ENCODE measurements at places on chromosomes 13 and 19. TPM values are rescaled to one million over a fixed set of nuclear protein-coding genes. Genes with fewer than 3 reads are reported as not detected.

The HTR2A gene
- under 0.01 TPM for total RNA-seq

GRCh38 chr13:83878691-83879430 is 3.4 kb downstream of the SLITRK1 start:
- no peak for DNase-seq

GRCh38 chr13:111380431-111380830 is 60.0 kb downstream of the TEX29 start:
- DNase-seq = no peak

- DNase-seq = peak; percentile 25
These were observed 31.6 kb upstream of the METTL21C start for GRCh38 chr13:102726430-102726829.

The GGACT gene
- total RNA-seq = 2.2 TPM

The LRRC63 gene
- 0.20 TPM for total RNA-seq

DNA sequence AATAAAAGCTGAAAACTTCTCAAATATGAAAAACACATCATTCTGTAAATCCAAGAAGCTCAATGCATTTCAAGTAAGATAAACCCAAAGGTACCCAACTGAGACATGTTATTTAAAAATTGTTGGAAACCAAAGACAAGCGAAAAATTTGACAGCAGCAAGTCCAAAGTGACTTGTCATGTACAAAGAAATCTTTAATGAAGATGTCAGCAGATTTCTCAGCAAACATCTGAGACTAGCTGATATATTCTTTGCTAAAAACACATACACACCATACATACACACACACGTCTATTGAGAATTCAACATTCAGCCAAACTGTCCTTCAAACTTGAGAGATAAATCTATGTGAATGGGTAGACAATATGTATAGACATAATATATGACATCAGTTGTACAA is 5.7 kb upstream of the ZNF222 start:
- DNase-seq = no peak

DNA sequence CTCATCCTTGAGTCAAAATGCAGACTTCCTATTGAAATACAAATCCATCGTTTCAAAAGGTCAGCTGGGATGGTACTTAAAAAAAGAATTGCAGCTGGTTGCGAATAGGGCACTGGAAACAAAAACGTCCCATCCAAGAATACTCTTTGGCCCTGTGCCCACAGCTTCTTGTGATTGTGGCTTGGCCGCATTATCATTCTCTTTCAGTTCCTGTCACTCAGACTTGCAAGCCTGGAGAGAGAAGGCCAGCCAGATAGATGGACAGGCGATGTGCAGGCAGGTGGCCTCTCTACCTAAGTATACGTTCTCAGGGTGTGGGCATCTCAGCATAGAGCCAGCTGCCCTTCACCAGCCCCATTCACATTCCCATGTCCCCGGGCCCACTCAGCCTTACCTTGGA is 208.5 kb upstream of the ZNF536 start:
- DNase-seq = peak; percentile 18

DNA sequence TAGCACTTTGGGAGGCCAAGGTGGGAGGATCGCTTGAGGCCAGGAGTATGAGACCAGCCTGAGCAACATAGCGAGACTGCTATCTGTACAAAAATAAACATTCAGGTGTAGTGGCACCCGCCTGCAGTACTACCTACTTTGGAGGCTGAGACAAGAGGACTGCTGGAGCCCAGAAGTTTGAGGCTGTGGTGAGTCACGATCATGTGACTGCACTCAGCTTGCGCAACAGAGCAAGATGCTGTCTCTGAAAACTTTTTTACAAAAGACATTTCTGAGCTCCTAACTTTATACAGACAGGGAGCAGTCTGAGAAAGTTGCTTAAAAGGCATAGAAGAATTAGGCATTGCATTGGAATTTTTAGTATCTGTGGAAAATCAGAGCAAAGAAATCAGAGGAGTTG is 10.4 kb upstream of the TBC1D4 start:
- no peak for DNase-seq

The DACT3 gene
- total RNA-seq = 2.2 TPM

The NCR1 gene
- total RNA-seq = not detected

GRCh38 chr19:50412419-50412818 is 6.3 kb upstream of the SPIB start:
- no peak for DNase-seq

DNA sequence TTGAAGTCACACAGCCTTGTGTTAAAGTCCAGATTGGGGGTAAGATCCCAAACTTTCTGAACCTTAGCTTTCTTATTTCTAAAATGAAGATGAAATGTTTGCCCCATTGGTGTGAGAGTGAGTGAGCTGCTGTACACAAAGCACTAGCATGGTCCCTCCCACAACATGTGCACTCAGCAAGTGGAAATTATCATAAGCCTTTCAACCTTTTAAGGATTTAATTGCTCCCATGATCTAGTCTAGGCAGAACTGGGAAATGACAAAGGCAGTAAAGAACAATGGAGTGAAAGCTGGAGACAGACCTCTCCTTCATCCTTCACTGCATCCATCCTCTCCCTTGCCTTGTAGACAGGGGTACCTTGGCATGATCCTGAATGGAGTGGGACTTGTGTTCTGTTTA is 76.0 kb upstream of the GPR12 start:
- no peak for DNase-seq

DNA sequence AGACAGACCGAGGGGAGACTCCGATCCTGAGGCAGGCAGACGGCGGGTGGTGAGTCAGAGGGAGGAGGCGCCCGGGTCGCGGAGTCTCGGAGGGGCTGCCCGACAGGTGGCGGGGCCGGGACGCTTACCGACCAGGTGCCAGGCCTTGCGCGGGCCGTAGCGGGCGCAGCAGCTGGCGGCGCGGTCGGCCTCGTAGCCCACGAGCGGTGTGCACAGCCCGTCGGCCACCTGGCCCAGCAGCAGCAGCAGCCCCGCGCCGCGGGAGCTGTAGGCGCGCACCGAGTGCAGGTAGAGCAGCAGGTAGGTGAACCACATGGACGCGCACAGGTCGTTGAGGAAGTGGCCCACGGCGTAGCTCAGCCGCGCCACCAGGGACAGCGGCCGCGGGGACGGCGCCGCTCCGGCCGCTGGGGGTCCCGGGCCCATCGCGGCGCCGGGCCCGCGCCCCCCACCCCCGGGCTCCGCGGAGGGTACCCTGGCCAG is 367 bp downstream of the MFSD12 start:
- DNase-seq = peak; percentile 61

GRCh38 chr19:36014012-36014924 is at the start of gene ALKBH6:
TSS of gene ALKBH6 (minus strand) at chr19:36014213. CDS start at chr19:36013397, 816 bp downstream.
- DNase-seq = peak; percentile 99

DNA sequence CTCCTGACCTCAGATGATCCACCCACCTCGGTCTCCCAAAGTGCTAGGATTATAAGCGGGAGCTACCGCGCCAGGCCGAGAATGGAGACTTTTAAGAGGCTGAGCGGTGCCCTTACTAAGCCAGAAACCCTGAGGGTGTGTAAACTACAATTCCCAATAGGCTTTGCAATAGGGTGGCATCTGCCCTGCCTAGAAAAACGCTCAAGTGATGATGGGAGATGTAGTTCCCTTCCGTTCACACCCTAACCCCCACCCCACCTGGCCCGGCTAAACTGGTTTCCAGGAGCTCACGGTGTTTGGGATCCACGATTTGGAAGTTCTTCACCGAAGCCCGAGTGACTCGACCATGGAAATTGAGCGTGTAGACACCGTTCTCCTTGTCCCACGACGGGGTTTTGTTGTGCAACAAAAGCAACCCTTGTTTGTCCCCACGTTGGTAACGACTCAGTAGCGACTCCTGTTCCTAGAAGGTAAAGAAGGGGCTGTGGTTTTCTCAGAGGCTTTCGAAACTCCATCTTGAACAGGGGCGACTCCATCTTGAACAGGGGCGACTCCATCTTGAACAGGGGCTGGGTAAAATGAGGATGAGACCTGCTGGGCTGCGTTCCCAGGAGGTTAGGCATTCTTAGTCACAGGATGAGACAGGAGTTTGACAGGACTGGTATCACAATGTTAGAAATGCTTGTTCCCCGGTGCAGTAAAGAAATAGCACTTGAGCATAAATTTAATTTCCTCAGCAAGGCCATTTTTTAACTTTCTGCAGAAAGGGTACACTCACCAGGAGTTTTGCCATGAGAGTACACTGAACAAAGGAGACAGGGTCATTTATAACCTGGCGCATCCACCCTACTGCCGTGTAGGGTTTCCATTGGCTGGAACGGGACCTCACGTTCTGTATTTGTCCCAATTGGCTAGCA is 9.8 kb downstream of the PPP1R15A start:
- peak; percentile 41 for DNase-seq

The ZNF723 gene
- total RNA-seq = 0.12 TPM

DNA sequence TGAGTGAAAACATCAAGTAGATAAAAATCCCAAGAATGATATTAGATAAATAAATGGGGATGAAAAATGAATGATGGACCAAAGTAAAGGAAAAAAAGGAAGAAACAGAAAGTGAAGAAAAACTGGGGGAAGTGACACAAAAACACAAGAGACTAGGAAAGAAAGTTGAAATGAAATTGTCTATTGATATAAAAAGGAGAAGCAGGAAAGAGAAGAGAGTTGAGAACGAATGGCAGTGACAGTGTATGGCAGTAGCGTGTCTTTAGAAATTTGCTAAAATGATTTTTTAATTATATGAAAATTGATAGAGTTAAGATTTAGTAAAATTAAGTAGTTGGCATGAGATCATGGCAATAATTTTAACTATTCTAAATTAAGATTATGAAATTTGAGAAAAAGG is 36.3 kb upstream of the SGCG start:
- DNase-seq = no peak

The AMER2 gene
- not detected for total RNA-seq

- no peak for DNase-seq
These were observed 634 bp upstream of the DIAPH3 start for GRCh38 chr13:60164234-60164889.

The ZNF791 gene
- 10.8 TPM for total RNA-seq

DNA sequence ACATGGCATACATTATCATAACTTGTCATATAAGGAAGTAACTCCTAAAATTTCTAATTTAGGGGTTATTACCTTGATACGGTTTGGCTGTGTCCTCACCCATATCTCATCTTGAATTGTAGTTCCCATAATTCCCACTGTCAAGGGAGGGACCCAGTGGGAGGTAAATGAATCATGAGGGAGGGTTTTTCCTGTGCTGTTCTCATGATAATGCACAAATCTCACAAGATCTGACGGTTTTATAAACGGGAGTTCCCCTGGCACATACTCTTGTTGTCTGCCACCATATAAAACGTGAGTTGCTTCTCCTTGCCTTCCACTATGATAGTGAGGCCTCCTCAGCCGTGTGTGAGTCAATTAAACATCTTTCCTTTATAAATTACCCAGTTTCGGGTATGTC is 76.0 kb downstream of the ZDHHC20 start:
- DNase-seq = no peak

DNA sequence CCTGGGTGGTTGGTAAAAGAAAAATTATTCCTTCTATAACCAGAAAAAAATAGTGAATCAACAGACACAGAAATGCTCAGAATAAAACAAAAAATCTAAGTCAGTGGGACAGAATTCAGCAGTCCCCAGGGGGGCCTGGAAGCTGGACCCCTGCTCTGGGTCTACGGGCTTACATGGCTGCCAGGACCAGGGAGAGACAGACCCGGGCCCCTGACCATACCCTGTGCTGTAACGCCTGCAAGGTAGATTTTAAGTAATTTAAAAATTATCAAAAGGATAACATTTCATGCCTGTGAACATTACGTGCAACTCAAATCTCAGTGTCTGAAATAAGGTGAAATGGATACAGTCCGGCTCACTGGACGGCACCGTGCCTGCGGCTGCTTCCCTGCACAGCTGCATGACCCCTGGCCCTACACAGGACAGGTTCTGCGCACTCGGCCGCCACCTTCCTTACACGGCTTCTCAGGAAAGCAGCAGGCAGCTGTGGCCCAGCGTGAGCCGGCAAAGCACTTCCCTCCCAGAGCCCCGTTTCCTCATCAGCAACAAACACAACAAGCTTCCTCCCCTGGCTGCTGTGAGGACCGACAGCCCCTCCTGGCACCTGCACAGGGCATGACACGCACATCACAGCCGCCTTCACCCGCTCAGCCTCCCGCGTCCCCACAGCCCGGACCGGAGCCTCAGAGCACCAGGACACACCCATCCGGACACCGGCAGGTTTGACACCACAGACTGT is 22.2 kb downstream of the RASA3 start:
- DNase-seq = no peak

GRCh38 chr19:18969931-18970659 is 29.1 kb upstream of the HOMER3 start:
- peak; percentile 24 for DNase-seq

The TEKTIP1 gene
- not detected for total RNA-seq

DNA sequence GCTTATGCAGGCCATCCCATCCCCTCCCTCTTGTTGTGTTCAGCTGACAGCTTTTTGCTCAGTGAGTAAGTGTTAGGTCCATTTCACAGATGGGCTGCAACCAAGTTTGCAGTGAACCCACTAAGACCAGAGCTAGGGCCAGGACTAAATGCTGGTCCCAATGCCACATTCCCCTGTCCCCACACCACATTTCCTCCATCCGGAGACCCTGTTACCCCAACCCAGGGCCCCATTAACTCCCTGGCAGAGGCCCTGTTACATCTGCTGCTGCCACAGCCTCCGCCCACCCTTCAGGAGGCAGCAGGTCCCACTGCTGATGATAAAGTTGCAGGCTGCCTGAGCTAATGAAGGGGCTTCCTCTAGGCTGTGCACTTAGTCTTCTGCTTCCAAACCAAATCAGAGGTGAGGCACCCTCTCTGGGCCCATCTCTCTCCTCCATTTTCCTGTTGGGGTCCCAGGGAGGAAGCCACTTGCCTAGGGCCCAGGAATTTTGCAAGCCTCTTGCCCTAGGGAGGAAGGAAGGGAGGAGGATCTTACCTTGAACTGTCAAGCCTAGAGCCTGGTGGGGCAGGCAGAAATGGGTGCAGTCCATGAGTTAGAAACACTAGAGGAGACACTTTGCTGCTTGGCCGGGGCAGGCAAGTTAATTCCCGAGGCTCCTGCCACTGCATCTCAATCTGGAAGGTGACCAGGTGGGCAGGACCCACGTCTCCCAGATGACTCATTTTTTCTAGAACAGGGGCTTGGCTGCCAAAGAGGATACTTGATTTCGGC is 3.4 kb upstream of the USF2 start:
- DNase-seq = peak; percentile 28

The ARHGEF7 gene
- 16.0 TPM for total RNA-seq

DNA sequence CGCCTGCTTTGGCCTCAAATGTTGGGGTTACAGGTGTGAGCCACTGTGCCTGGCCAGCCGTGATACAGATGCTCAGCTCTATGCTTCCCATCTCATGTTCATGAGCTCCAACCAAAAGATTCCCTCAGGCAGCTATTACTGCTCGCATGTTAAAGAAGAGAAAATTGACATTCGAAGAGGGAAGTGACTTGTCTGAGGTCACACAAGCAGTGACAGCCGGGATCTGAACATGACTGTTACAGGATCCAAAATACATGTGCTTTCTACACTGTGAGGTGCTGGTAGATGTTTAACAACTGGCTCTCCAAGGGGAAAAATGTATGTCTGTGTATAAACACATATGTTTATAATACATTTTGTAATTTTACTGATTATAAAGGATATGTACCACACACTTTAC is 11.3 kb downstream of the FPR1 start:
- no peak for DNase-seq

Data from RPMI7951 (cell line).